Stimulated activated CD8-positive, alpha-beta memory T cell treated with anti-CD3 and anti-CD28 coated beads, Interleukin-15, amount 100 ng/mL, for 24 hours (primary cell): ENCODE measurements at places on chromosomes 12 and 14.

DNA sequence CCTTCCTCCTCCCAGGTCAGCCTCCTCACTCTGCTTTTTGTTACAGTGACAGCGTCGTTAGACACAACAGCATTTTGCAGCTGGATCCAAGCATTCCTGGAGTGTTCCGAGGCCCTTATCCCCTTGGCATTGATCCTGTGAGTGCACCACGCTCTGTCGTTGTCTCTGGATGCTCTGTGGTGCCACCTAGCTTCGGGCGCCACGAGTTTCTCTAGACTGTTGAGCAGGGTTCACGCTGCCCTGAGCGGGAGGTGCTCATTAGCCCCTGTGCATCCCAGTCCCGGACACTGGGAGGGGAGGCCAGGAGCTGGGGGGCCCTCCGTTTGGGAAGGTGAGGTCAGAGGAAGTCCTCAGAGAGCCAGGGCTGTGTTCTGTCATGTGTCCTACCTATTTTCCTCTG is 17.3 kb upstream of the DNAH10 start:
- DNase-seq, result no peak

GRCh38 chr12:3241621-3242020 is 164.4 kb downstream of the TSPAN9 start:
- DNase-seq, result no peak

GRCh38 chr12:103571286-103571685 is 15.8 kb upstream of the STAB2 start:
- no peak for DNase-seq

- DNase-seq, result no peak
Observed at GRCh38 chr12:50099302-50100008, 4.4 kb upstream of the GPD1 start.

GRCh38 chr12:26869908-26870459 is 37.0 kb upstream of the ITPR2 start:
- no peak for DNase-seq

DNA sequence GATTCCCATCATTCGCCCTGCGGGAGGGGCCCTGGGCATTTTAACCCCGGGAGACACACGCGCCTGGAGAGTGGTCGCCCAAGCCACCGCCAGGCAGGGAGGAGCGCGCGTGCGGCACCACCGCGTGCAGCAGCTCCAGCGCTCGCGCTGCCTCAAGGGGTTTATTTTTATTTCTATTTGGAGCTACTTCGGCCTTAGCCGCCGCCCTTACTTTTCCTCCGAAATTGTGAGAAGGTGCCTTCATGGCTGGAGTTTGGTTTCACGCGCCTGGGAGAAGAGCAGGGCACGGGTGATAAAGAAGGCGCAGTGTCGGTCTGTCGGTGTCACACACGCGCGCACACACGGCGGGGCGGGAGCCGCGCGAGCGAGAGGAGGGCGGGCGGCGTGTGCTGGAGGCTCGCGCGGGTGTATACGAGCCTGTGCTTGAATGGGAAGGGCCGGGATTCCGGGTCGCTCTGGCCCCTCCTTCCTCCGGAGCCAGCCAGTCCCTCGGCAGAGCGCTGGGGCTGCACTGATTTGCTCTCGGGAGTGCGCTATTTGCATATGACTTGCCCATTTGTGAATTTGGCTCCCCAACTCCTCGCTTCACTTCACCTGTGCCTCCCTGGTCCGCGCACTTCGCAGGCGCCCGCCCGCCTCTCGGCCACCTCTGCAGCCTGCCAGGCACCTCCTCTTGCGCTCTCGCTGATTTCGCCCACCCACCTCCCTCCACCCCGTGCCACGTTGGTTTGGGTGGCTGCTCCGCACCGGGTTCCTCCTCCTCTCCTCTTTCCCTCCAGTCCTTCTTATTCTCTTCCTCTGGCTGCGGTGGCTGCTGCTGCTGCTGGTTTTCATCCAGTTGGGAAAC is 932.3 kb downstream of the DIO2 start:
- DNase-seq, result no peak

DNA sequence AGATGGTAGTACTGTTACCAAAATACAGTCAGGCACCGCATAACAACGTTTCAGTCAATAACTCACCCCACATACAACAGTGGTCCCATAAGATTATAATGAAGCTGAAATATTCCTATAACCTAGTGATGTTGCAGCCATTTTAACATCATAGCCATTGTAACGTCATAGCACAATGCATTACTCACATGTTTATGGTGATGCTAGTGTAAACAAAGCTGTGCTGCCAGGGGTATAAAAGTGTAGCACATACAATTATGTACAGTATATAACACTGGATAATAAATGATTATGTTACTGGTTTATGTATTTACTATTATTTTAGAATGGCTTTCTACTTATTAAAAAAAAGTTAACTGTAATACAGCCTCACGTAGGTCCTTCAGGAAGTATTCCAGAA is 37.0 kb downstream of the GPR137C start:
- no peak for DNase-seq
